ENCODE measurements at places on chromosomes 6 and 20. TPM values are rescaled to one million over a fixed set of nuclear protein-coding genes. Genes with fewer than 3 reads are reported as not detected.

DNA sequence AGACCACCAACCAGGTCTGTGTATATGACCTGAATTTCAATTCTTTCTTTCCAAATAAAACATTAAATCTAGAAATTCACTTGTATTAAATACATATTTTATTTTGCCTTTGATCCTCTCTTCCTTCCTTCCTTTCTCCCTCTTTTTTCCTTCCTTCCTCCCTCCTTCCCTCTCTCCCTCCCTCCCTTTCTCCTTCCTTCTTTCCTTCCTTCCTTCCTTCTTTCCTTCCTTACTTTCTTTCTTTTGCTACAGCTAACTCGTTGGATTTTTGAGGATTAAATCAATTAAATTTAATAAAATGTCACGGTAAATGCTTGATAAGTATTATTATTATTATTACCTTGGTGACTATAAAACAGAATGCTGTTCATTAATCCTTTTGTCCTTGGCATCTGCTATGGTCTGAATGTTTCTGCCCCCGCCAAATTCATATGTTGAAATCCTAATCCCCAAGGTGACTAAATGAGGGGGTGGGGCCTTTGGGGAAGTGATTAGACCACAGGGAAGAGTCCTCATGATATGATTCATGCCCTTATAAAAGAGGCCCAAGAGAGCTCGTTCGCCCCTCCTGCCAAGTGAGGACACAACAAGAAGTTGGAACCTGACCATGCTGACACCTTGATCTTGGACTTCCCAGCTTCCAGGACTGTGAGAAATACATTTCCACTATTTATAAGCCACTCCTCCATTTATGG lies 67.6 kb upstream of the BTBD3 start:
- no peaks in the 10 kb centered on the region for H3K4me1 ChIP-seq
- H3K36me3 ChIP-seq: no peaks in the 10 kb centered on the region
- no peaks in the 10 kb centered on the region for H3K27me3 ChIP-seq
- no peak overlapping the region for H3K27ac ChIP-seq
- no peak overlapping the region for H3K4me3 ChIP-seq

- no peak overlapping the region for H3K4me3 ChIP-seq
- DNase-seq: no peak
- peaks cover 11% of the 10 kb centered on the region for H3K4me1 ChIP-seq
- H3K27me3 ChIP-seq: peaks cover 28% of the 10 kb centered on the region
- no peaks in the 10 kb centered on the region for H3K36me3 ChIP-seq
Observed at GRCh38 chr6:32082478-32082877, 26.7 kb downstream of the TNXB start.

- no peaks in the 10 kb centered on the region for H3K4me1 ChIP-seq
- no peaks in the 10 kb centered on the region for H3K36me3 ChIP-seq
- H3K27ac ChIP-seq: no peak overlapping the region
- no peak overlapping the region for H3K4me3 ChIP-seq
- DNase-seq: no peak
- peaks cover 18% of the 10 kb centered on the region for H3K27me3 ChIP-seq
Observed at GRCh38 chr20:8095648-8096572, 36.2 kb upstream of the PLCB1 start.

DNA sequence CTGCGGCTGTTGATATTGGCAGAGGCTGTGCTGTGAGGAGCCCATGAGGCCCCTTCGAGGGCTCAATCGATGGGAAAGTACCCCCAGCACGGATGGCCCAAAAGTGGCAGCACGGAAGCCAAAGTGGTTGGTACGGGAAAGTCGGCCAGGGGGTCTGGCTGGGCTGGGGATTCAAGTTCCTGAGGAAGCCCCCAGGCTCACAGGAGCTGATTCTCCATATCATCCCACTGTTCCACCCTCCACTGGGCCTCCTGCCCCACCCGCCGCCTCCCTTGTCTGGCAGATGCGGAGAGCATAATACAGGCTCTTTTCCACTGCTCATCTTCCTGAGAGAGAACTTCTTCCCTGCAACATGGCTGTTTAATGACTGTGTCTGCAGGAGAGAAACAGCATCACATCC lies 217.8 kb upstream of the CST7 start:
- H3K36me3 ChIP-seq: no peaks in the 10 kb centered on the region
- no peaks in the 10 kb centered on the region for H3K27me3 ChIP-seq
- H3K4me3 ChIP-seq: no peak overlapping the region
- no peak for DNase-seq

LAMP5 gene
- total RNA-seq: not detected

GRCh38 chr6:10478187-10479040 lies 42.7 kb upstream of the GCNT2 start:
- peaks cover 3% of the 10 kb centered on the region for H3K27me3 ChIP-seq
- no peak overlapping the region for H3K27ac ChIP-seq
- no peaks in the 10 kb centered on the region for H3K36me3 ChIP-seq
- no peaks in the 10 kb centered on the region for H3K4me1 ChIP-seq
- no peak for DNase-seq
- no peak overlapping the region for H3K4me3 ChIP-seq

- H3K36me3 ChIP-seq: peaks cover 16% of the 10 kb centered on the region
- H3K4me3 ChIP-seq: no peak overlapping the region
- H3K27ac ChIP-seq: no peak overlapping the region
- DNase-seq: no peak
- H3K27me3 ChIP-seq: no peaks in the 10 kb centered on the region
Observed at GRCh38 chr20:34305333-34306230, 2.4 kb upstream of the AHCY start.
